ENCODE measurements at places on chromosomes 11 and 22.

GRCh38 chr22:39820256-39820655 lies 73.3 kb downstream of the ENTHD1 start:
- DNase-seq: no peak

DNA sequence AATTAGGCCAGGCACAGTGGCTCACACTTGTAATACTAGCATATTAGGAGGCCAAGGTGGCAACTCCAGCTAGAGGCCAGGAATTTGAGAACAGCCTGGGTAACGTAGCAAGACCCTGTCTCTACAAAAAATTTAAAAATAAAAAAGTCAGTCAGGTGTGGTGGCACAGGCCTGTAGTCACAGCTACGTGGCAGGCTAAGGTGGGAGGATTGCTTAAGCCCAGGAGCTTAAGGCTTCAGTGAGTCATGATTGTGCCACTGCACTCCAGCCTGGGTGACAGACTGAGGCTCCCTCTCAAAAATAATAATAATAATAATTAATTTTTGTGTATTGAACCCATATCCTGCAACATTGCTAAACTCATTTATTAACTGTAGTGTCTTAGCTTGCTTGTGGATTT lies 15.3 kb upstream of the TRIM29 start:
- no peak for DNase-seq

- no peak for DNase-seq
Observed at GRCh38 chr11:47325271-47326041, 27.0 kb downstream of the MYBPC3 start.

DNA sequence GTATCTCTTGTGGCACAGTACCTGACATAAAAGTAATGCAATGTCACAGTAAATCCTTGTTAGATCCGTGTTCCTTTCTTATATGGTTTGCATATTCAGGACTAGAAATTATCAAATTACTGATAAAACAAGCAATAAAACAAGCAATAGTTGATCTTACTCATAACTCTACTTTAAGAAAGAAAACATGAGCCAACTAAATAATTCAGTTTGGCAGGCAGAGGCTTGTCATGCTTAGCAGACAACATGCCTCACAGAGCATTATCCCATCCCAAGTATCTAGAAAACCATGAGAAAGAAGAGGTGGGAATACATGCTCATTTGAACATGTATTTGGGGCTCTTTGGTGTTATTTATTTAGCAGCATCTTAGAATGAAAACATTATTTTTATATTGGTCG lies 241.9 kb downstream of the SOX6 start:
- no peak for DNase-seq

DNA sequence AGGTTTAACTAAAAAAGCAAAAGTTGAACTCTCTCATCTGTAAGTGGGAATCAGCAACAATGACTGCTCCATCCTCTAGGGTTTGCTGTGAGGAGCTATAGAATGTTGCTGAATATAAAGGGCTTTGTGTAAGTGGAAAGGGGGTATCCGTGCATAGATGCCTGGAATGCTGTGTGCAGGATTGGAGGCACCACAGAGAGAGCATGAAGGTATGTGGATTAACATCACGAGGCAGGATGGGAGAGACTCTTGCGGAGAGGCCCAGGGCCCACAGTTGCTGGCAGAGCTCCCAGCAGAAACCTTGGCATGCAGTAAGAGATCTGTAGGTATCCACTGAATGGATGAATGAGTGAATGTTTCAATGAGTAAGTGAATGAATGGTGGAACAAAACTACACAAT lies 298.7 kb upstream of the DDI1 start:
- DNase-seq: no peak

DNA sequence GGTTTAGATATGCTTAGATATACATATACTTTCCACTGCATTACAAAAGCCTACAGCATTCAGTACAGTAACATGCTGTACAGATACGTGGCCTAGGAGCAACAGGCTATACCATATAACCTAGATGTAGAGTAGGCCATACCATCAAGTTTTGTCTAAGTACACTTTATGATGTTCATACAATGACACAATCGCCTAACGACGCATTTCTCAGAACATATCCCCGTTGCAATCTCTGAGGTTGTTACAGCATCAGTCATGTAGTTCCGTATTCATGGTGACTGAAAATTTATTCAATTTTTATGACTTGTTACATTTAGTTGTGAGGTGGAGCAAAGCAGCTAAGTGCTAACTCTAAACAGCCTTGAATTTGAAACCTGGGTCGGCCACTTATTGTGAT lies 6.7 kb downstream of the ZBTB44 start:
- DNase-seq: no peak

GRCh38 chr22:44387486-44387885 lies 74.7 kb upstream of the SHISAL1 start:
- no peak for DNase-seq

DNA sequence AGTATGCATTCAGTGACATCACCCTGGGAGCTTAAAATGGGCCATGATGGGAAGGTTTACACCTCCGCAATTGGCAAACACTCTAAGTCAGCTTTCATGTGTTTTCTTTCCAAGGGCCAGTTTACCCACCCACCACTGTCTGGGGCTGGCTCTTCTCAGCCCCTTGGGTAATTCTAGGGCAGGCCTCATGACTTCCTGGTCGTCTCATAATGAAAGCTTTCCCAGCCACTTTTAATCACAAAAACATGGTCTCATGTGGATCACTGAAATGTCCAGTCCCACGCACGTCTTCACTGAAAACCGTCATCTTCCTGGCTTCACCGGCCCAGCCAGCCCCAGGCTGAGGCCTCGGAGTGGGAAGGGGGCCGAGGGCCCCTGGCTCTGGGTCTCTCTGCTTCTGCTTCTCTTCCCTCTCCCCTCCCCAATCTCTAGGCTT lies 58.5 kb upstream of the ANO1 start:
- DNase-seq: no peak

DNA sequence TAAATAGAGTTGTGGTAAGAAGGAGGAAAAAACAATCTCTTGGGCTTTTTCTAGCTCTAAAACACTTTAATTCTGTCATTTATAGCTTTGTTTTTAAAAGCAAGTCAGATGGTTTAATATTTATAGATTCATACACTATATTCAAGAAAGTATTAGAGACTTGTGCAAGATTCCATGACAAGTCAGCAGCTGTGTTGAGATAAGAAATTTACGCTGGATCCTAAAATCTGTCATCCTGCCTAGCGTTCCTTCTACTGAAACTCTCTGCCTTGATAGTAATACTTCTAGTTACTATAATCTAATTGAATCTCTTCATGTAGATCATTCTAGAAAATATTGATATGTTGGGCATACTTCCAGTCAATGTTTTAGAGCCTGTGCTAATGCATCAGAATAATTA lies 721.8 kb downstream of the CNTN5 start:
- no peak for DNase-seq

GRCh38 chr11:35947437-35947836 lies 3.6 kb downstream of the LDLRAD3 start:
- no peak for DNase-seq

DNA sequence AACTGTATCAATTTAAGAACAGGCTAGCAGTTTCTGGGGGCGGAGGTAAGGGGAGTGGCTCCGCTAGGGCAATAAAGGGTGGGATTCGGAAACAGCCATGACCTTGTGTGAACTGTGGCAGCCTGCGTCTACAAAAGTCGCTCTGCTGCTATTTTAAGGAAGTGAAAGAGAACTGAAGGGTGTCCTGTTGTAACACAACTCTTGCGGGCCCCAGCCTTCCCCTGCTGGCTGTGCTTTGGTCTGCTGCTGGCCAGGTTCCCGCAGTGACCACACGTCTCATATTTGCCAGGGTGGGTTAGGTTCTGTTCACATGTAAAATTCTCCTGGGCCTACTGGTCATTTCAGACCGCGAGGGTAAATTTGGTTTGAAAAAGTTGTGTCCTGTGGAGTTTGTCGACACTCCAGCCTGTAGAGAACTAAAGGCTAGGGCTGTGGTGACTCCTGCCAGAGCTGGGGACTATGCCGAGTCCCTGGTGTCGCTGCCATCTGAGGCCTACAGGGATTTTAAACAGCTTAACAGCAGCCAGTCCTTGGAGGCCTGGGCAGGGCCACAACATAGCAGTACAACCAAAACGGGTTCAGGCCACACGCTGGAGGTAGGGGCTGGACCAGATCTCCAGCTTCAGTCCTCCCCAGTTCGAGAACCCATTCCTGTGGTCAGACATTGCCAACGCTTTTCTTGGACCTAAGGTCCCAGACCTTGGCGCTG lies 1.1 kb upstream of the PPFIBP2 start:
- DNase-seq: no peak

- no peak for DNase-seq
Observed at GRCh38 chr11:8799273-8799672, 111.7 kb upstream of the AKIP1 start.

- peak; percentile 75 for DNase-seq
Observed at GRCh38 chr11:6603287-6604080, at the start of the genes ILK and RRP8. Gene ILK (plus strand): TSS chr11:6603774. CDS start chr11:6604272, 498 bp downstream. Gene RRP8 (minus strand): TSS chr11:6603616. CDS start chr11:6603502, 114 bp downstream.

DNA sequence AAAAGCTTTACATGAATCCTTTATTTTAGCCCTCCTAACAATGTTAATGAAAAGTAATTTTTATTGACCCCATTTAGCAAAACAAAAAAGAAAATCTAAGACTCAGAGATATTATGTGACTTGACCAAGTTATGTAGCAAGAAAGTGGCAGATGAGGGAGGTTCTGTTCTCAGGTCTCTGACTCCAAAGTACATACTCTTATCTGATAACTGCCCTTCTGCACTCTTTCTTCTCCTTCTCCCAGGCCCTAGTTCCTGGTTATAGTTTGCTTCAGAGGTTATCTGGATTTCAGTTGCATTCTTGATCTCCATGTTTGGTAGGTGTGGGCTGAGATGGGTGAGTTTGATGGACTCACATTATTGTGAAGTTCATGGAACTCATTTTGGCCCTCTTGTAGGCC lies 4.5 kb downstream of the OR9Q2 start:
- DNase-seq: no peak

DNA sequence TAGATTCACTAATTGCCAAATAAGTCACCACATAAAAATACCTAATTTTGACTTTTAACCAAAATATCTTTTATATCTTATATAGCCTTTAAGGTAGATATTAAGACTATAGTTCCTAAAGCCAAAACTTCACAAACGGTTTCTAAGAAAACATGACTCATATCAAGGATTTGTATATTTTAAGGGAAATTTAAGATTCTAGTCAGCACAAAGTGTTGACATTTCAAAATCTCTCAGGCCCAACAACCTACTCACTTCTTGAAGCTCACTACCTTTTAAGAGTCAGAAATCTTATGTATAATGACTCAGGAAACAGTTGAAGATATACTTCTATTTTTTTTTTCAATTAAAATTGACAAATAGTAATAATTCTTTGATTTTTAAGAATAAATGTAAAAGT lies 221.9 kb downstream of the SBF2 start:
- DNase-seq: no peak

- DNase-seq: no peak
Observed at GRCh38 chr11:125128450-125128849, 17.0 kb upstream of the TMEM218 start.

DNA sequence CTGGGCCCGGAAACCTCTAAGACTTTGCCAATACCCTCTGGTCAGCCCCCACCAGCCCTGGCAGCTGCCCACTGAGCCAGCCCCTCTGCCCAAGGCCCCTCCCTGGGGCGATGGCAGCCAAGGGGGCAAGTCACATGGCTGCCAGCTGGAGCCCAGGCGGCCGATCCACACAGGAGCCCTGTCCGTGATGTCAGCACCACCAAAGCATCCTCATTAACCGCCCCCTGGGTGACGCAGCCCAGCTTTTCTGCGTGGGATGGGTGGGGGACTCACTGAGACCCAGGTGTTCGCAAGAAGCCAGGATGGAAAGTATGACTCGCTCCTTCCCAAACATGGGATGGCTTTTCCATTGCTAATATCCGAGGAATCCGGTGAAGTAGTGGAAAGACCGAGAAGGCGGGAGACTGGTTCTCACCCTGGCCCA lies 46.6 kb upstream of the WNT7B start:
- no peak for DNase-seq

DNA sequence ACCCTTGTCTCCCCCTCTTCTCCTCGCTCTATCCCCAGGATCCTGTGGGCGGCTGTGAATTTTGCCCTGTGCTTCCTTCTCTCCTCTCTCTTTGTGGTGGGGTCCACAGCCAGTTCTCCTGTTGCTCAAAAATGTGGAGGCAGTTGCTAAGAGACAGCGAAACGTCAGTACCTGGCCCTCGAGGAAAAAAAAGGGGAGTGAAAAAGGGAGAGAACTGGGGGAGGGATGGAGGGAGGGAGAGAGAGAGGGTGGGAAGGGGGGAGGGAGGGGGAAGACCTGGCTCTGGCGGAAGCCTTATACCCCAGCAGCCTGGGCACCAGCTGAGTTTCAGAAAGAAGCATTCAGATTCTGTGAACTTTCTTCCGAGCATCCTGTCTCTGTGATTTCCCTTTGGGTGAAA lies 2.1 kb upstream of the LRRC55 start:
- DNase-seq: no peak

DNA sequence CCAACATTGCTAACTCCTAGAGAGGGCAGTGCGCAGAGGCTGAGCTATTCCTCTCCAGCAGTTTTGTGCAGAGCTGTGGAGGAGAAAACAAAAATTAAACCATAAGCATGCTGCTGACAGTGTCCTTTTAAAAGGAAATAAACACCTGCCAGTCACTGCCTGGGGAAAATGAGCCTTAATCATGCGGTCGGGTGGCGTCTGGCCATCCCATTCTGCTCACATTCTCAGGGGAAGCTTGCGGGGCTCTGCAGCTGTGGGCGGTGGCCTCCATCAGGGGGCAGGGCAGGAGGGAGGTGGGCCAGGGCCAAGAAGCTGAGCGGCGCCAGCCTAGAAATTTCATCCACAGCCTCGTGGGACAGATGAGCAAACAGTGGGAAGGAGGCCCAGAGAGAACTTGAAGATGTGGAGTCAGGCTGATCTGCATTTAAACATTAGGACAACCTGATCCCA lies 71.0 kb upstream of the TP53I11 start:
- DNase-seq: no peak

DNA sequence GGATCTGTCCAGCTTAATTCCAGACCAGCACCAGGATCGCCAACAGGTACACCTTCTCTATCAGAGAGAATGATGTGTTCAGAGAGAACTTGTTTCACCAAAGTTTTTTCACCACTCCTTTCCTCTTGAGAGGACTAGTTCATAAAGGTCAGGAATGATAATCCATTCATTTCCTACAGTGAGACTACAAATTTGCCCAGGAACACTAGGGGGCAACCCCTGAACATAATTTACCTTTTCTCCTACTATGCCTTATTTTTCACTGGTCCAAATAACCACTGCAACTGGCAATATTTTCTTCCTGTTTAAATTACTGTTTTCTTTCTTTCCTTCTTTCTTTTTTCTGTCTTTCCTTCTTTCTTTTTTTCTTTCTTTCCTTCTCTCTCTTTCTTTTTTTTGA lies 22.5 kb downstream of the CAVIN3 start:
- DNase-seq: no peak

Measured in stimulated activated CD8-positive, alpha-beta memory T cell treated with anti-CD3 and anti-CD28 coated beads, Interleukin-15, amount 100 ng/mL, for 1 hour (primary cell).